ENCODE measurements at places on chromosomes 3 and 15.

GRCh38 chr3:119550192-119550910 is 9.1 kb downstream of the CD80 start:
- DNase-seq: no peak

DNA sequence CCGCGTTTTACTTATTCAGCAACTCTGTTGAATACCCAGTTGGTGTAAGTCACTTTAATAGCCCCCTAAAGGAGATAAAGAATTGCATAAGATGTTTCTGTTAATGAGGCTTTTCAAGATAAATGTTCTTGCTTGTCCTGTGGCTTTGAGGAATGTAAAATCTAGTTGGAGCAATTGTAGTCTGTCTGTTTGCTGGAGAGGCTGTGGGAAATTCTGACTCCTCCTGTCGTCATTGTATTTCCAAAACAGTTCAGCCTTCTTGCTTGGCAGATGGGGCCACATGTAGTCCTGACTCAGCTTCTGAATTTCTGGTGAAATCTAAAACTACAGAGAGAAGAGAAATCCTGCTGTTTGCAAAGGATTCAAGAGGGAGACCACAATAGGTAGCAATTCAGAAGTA is 114.4 kb downstream of the RYR3 start:
- no peak for DNase-seq

DNA sequence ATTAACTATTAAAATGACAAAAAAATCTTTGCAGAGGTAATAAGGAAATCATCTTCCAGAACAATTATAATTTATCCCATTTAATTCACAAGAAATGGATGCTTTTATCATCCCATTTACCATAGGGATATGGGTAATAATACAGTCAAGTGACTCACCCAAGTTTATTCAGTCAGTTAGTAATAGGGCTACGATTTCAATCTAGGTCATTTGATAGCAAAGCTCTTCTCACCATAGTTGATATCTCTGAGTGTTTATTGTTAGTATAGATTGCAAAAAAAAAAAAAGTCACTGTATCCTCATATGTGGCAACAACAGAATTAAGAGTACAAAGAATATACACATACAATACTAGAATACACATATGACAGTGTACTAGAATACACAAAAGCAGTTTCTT is 797.1 kb downstream of the ROBO1 start:
- DNase-seq: no peak

DNA sequence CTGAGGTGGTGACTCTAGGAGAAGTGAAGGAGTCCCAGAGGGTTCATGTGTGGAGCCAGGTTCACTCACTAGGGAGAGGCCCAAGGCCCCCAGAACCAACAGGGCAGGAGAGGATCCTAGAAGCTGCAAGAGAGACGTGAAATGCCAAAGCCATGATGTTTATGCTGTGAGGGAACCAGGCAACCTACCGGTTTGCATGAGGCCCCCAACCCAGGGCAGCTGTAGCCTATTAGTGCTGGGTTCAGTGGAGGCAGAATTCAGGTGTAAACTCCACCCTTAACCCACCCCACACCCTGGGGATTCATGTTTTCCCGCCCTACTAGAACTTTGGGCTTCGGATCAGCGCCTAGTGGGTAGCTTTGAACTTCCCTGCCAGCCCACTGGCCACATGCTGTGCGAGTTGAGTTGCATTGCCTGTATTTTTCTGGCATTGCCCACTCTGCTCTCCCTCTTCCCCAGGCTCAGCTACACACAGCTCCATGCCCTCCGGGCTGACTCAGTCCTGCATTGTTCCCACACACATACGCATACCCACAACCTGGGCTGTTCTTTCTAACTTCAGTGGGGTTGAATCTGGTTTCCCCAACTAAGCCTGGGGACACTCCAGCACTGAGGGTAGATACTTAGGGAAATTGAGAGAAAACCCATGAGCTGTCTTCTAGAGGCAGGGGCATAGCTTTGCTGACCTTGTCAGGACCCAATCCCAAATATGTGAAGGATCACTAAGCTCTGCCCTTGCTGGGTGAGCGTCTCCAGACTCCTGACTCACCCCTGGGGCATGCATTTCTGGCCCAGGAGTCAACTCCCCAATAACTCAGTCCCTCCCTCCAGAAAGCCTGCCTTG is 2.0 kb upstream of the ZBTB47 start:
- no peak for DNase-seq

GRCh38 chr3:197363553-197364409 is 65.4 kb upstream of the DLG1 start:
- DNase-seq: no peak

- DNase-seq: no peak
These were observed 123.1 kb downstream of the DMXL2 start for GRCh38 chr15:51499379-51499976.

DNA sequence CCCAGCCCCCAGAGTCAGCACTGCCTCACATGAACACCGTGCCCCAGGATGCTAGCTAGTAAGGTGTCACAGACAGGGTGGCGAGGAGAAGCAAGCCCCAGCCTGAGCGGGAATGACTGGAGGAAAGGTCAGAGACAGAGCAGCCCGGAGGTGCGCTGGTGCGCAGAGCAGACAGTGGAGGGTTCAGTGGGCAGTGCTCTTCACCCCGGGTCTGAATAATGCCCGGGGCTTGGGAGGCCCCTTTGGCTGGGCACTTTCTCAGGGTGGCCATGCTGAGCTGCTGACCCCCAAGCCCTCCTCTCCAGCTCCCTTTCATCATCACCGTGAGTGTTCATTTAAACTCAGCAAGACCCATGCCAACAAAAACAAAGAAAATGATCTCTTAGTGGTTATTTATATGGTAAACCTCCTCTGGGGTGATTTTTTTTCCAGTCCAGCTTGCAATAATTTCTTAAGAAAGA is 110.8 kb downstream of the VGLL4 start:
- no peak for DNase-seq

GRCh38 chr3:122923611-122924010 is 104.0 kb downstream of the SEMA5B start:
- DNase-seq: no peak

All from activated CD4-positive, alpha-beta memory T cell treated with anti-CD3 and anti-CD28 coated beads, Interleukin-2, amount 10 ng/mL, durations not matched to agents 7 days and 5 days (primary cell).